GM19239 (cell line): ENCODE measurements at places on chromosomes 1 and 21.

DNA sequence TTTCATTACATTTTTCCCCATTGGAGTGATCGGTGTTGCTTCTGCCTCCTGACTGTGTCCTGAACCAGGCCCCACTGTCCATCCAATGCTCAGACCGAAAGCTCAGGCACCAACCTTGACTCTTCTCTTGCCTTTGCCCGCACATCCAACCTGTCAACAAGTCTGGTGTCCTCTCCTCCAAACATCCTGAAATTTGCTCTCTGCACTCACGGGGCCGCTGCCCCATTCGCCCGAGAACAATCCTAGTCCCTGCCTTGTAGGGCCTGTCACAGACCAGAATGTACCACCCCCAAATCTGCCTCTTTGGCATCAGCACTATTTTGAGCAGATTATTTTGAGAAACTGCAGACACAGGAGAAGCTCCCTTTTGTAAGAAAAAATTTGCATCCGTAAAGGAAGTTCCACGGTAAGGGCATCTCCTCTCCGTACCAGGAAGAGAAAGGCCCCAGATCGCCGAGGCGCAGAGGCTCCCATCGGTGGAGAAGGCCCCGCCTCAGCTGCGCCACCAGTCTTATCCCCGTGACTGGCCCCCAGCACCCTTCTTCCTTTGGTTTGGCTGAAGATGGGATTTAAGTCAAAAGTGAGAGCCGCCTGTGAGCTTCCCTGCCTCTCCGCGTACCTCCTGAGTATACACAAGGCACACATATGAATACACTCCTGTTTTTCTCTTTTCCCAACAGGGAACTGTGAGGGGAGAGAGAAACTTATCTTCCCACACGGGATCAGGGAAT is 7.1 kb downstream of the MORN1 start:
- DNase-seq: no peak

GRCh38 chr1:18739897-18740296 is 109.3 kb downstream of the PAX7 start:
- no peak for DNase-seq

GRCh38 chr1:17012775-17013490 is 1.2 kb upstream of the ATP13A2 start:
- DNase-seq: no peak

DNA sequence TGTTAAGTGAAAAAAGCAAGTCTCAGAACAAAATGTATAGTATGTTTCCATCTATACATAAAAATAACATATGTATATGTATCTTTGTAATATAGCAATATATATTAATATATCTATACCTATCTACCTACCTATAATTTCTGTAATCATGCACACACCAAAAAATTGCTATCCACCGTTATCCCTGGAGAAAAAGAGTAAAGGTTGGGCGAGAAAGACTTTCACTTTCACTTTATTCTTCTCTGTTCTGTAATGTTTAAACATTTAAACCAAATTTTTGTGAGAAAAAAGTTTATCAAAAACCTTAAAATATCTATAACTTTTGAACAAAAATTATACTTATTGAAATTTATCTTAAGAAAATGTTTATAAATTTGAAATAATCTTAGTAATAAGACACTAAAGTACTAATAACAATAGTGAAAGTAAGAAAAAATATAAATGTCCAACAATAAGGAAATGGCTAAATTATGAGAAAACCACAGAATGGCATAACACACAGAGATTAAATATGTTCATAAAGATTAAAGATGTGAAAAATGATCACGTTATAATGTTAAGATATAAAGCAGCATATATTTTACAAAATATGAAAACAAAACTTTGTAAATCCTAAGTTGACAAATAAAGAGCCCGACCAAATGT is 74.0 kb upstream of the LRRC53 start:
- DNase-seq: no peak

DNA sequence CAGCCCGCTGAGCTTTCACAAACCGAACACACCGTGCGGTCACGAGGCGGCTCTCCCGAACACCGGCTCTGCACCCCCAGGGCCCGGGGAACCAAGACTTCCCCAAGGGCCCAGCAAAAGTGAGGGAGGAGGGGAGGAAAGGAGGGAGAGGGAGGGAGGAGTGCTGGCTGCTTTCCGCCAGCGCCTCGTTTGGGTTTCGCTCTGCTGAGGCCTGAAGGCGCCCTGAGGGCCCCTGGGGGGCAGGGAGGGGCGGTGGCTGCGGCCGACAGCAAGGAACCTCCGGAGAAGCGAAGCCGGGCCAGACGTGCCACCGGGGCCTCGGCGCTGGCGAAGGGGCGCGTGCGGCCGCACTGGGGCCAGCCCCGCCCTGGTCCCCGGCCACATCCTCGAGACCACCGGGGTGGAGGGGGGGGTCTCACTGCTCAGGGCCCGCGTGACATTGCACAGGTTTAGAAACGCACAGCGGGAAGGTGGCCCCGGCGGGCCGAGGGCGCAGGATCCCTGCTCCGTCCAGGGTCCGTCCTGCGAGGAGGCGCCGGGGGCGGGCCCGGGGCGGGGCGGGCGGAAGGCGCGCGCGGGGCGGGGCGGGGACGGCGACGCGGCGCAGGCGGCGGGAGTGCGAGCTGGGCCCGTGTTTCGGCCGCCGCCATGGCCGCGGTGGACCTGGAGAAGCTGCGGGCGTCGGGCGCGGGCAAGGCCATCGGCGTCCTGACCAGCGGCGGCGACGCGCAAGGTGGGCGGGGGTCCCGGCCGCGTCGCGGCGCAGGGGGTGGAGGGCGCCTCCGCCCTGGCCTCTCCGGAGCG is at the start of gene PFKL:
TSS of gene PFKL (plus strand) at position 596 of the 804 bp plus-strand sequence. CDS start at position 649, 53 bp downstream.
- peak; percentile 98 for DNase-seq

- DNase-seq: no peak
Observed at GRCh38 chr1:183487674-183488442, 15.6 kb downstream of the SMG7 start.

GRCh38 chr21:32114419-32115035 is 164.3 kb downstream of the MIS18A start:
- DNase-seq: no peak

DNA sequence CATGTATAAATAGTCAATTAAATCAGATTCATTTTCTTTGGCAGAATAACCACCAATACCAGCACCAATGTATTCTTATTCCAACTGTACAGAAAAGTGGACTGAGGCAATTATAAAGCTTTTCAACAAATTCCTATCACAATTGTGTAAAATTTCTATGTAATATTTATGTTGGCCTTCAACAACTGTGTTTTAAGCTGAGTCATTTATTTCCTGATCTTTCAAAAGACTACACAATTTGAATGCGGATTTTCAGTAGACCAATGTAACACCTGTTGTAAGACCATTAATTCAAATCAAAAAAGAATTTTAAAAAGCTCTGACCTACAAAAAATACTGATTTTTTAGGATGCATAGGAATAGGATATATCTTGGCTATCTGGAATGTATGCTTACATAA is 25.5 kb downstream of the GPATCH2 start:
- no peak for DNase-seq

DNA sequence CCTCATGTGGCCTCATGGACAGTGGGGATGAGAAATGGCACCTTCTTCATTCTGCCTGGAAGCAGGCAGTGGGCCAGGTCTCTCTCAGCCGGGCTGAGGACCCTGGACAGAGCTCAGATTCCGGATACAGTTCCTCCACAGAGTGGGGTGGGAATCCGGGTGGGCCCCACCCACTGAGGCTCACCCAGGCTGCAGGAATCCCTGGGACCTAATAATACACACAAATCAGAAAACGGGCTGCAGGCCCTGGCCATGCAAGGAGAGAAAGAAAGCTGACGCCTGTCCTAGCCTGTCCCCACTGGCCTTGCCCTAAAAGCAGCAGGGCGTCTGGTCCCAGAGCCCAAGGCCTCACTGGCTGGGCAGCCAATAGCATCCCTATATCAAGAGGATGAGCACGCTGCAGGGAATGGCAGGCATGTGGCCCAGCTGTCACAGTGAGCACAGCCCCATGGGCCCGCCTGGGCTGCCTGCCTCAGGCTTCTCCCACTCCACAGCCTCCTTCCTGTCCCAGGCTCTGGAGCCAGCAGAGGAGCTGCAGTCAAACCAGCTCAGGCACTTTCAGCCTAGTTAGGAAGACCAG is 25.3 kb downstream of the ACTA1 start:
- no peak for DNase-seq
